ENCODE measurements at places on chromosomes 1 and 21.

DNA sequence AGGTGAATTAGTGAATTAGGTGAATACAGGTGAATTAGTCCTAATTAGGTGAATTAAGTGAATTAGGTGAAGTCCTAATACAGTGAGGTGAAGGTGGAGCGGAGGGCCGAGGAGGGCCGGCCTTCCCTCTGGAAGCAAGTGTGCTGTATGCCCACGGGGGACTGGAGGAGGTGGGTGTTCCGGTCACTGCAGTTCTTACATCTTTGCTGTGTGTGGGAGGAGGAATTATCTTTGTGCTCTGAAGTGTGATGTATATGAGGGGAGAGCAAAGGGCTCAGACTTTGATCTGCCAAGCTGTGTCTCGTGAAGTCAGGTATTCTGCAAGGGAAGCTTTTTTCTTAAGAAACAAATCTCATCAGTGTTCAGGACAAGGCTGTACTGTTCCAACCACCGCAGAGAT, 45.4 kb downstream of the AGPAT3 start:
- DNase-seq = no peak

DNA sequence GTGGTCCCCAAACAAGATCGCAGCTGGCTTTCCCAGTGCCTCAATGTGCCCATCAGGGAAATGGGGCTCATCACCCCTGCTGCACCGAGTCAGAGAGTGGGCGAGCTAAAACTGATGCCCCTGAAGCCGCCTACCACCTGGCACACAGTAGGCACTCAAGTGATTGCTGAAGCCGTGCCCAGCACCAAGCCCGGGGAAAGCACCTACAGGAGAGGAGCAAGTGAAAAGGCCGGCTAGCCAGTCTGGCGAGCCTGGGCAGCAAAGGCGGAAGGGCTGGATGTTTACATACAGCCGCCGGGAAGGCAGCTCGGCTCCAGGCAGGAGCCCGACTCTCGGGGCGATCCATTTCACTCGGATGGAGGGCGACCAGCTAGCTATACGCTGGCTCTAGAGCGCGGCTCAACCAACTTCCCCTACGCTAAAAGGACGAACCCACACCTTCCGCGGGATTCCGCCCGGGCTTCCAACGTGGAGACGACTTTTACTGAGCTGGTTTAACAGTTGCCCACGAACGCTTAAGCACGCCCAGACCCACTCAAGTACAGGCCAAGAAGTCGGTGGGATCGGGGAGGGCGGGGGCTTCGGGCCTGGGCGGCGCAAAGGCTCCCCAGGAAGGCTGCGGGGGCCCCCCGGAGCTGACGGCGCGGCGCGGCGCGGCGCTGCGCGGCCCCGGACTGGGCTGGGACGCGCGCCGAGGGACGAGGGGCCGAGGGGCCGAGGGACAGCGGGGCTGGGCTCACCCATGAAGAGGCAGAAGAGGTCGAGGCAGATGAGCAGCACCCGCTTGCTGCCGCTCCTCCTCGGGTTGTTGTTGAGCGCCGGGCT, 1.0 kb downstream of the PLPP3 start:
- DNase-seq = peak; percentile 33

DNA sequence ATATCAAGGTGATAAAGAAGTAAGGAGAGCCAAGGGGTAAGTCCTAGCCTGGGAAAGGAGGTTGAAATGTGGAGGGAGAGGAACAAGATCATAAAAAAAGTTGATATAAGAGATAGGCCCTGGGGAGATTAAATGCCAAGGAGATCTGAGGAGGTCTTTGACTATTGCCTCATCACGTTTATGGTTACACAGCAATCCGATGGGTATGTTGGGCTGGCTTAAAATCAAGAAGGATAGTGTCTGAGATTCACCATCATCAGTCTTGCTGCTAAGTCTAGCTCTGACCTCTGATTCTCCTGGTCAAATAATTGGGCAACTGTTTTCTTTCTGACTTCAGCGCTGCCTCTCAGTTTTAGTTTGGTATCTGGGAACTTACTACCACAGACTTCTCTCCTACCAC, 416.3 kb downstream of the GPATCH2 start:
- no peak for DNase-seq

DNA sequence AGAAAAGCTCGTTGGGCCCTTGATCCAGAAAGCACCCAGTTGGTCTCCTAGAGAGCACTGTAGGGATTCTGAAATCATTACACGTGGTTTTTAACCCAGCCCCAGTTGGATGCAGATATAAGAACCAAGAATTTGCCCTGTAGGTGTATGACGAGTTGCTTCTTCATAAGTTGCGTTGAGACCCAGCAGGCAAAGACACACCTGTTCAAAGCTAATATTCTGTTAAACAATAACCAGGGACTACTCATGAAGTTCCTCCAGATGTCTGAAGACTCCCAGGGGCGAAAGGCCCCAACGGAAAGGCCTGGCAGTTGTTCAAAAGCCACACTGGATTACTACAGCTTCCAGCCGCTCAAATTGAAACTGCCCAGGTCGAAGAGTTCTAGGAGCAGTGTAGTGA, 88.6 kb upstream of the HNRNPU start:
- no peak for DNase-seq

GRCh38 chr1:167369175-167369574, 148.5 kb downstream of the POU2F1 start:
- DNase-seq = no peak

- no peak for DNase-seq
Measured at GRCh38 chr1:98739762-98740161, 78.2 kb downstream of the SNX7 start.

DNA sequence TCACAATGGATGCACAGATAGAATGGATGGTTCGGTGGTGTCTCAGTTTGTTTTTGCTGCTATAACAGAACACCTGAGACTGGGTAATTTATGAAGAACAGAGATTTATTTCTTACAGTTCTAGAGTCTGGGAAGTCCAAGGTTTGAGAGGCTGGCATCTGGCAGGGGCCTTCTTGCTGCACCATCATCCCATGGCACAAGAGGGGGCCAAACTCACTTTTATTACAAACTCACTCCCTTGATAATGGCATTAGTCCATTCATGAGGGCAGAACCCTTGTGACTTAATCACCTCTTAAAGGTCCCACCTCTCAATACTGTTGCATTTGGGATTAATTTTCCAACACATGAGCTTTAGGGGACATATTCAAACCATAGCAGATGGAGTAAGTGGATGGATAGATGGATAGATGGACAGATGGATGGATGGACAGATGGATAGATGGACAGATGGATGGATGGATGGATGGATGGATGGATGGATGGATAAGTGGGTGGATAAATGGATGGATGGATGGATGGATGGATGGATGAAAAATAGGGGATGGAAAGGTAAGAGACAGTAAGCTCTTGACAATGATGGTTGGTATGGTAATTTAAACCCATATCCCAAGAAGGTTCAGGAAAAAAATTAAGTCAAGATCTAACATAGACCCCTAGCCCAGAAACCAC, 16.5 kb downstream of the CAMK2N1 start:
- peak; percentile 11 for DNase-seq

GRCh38 chr1:203095061-203095690, 9.4 kb upstream of the MYOG start:
- no peak for DNase-seq

- DNase-seq = peak; percentile 52
Measured at GRCh38 chr21:45012662-45013259, 61.6 kb upstream of the ADARB1 start.

DNA sequence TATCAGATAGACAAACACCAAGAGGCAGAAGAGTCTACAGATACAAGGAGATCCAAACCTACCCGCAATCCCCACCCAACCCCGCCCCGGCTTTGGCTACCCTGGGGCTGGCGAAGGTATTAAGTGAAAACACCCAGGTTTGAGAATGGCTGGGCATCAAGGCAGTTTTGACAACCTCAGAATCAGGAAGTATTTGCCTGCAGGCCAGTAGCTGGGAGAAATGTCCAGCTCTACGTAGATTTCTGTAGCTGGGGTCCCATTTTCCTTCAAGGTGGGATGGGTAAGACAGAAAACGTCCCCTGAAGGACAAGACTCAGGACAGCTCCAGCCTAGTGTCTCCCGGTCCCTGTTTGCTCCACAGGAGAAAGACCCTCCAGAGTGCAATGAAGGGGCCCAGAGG, 101.8 kb upstream of the ERG start:
- DNase-seq = no peak

- DNase-seq = no peak
Measured at GRCh38 chr1:159152031-159152430, 19.4 kb upstream of the CADM3 start.

DNA sequence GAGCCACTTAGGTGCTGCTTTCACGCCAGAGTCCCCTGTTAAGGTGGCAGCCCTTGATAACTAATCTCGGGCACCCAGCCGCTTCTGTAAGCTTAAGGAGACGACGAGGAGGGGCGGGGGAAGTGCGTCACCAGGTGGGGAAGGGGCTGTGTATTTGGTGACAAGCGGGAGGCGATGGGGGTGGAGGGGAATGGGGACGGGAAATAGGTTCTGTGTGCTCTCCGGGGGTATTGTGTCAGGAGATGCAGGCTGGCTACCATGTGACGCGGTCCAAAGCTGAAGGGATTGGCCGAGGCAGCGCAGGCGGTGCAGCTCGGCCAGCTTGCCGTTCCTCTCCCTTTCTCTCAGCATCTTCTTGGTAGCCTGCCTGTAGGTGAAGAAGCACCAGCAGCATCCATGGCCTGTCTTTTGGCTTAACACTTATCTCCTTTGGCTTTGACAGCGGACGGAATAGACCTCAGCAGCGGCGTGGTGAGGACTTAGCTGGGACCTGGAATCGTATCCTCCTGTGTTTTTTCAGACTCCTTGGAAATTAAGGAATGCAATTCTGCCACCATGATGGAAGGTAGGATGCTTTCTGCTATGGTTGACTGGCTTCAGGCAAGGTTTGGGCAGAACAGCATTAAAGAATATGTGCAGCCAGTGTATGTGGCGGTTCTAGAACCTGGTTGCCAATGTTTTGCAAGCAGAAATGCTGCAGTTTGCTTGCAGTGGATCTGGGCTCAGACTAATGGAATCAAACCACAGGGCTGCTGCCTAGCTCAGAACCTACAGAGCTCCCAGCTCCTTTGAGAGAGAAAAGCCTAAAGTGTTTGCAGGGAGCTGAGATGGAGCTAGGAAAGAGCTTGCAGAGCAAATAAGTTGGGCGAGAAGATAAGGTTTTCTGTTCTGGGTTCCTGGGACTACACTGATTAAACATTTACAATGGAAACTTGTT, at the start of gene SGIP1:
Gene SGIP1 (plus strand): TSS at position 350 of the 937 bp plus-strand sequence. CDS start 206 bp downstream, at position 556.
- DNase-seq = peak; percentile 46

DNA sequence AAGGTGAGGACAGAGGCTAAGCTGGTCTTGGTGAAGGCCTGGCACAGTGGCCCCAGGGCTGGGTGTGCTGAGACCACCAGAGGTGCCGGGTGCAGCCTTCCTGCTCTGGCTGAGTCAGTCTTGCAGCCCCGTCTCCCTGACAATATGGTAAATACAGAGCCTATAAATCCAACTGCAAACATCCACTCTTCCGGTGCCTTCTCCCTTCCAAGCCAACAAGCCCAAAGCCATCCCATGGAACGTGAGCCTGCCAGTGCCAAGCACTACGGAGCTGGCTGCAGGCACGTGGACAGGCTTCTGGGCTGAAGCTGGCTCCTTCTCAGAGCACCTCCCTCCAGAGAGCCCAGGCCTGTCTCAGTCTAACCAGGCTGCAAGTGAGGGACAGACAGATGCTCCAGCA, 70.0 kb downstream of the TRABD2B start:
- DNase-seq = no peak

GRCh38 chr1:248404024-248404423, 1.2 kb downstream of the OR2T1 start:
- no peak for DNase-seq

DNA sequence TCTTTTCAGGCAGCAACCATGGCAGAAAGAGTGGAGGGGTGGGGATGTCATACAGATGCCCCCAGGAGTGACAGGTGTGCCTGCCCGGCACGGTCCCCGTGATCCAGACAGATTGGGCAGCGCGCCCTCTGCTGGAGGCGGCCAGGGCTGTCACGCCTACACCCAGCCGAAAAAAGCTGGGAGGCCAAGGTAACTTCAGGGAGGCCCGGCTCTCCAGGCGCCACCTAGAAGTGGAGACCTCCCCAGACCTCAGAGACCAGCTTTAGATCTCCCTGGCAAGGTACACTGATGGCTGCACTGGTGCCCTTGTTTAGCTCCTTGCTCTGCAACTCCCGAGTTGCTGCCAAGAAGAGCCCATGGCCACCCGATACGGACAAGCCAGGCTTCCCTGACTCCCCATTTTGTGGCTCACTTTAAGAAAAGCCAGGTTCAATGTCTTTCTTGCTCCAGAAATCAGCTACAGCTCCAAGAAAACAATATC, 6.6 kb downstream of the GOLT1A start:
- DNase-seq = peak; percentile 61

- peak; percentile 41 for DNase-seq
Measured at GRCh38 chr21:35840197-35840799, 220.0 kb downstream of the SETD4 start.

DNA sequence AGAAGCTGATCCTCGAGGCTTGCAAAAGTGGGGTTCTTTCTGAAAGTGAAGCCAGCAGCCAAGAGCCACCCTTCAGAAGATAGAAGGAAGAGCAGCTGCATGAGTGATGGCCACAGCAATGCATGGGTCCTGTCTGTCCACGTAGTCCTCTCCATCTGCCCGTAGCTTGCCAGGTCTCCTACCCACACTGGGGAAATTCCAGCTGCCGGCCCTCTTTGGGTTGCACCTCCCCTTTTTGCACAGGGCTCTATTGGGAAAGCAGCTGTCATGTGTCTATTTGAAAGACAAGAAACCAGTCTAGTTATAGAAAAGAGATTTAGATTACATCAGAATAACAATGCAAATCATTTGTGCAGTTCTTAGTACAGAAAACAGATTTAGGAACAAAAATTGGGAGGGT, 204.4 kb downstream of the GIPC2 start:
- DNase-seq = no peak

DNA sequence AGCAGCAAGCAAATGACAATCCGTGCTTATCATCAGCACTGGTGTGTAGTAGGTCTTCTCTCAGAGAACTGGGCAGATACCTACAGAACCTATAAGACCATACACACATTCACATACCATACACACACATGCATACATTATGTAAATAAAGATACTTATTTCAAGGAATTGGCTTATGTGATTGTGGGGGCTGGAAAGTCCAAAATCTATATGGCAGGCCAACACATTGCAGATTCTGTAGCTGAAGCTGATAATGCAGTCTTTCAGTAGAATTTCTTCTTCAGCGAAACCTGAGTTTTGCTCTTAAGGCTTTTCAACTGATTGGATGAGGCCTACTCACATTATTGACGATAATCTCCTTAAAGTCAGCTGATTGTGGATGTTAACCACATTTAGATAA, 24.1 kb downstream of the RAP1A start:
- no peak for DNase-seq

- DNase-seq = no peak
Measured at GRCh38 chr1:39129514-39129913, 75.0 kb upstream of the MACF1 start.

- DNase-seq = no peak
Measured at GRCh38 chr1:38558500-38559445, 300.8 kb downstream of the RRAGC start.

GRCh38 chr21:39184050-39184980, 1.1 kb upstream of the PSMG1 start:
- DNase-seq = no peak

- no peak for DNase-seq
Measured at GRCh38 chr1:226325178-226325577, 16.2 kb upstream of the LIN9 start.

- no peak for DNase-seq
Measured at GRCh38 chr1:10379101-10379620, 19.7 kb upstream of the PGD start.
